ENCODE measurements at places on chromosomes 7 and 10.

DNA sequence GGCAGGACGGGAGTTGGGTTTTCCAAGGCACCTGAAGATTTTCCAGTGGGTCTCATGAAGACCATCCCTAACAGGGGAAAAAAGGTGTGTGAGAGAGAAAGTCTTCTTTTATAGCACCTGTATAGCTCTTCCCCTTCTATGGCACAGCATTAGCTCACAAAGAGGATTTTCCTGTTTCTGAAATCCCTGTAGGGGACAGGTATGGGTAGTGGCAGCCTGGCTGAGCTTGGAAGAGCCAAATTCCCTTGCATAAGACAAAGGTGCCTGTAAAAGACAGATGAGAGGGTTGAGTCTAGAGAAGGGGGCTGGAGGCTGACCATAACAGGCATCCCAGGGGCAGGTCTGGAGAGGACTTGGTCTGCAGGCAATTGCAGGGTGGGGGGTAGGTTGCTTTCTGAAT, 63.7 kb downstream of the COL13A1 start:
- no peak for DNase-seq

DNA sequence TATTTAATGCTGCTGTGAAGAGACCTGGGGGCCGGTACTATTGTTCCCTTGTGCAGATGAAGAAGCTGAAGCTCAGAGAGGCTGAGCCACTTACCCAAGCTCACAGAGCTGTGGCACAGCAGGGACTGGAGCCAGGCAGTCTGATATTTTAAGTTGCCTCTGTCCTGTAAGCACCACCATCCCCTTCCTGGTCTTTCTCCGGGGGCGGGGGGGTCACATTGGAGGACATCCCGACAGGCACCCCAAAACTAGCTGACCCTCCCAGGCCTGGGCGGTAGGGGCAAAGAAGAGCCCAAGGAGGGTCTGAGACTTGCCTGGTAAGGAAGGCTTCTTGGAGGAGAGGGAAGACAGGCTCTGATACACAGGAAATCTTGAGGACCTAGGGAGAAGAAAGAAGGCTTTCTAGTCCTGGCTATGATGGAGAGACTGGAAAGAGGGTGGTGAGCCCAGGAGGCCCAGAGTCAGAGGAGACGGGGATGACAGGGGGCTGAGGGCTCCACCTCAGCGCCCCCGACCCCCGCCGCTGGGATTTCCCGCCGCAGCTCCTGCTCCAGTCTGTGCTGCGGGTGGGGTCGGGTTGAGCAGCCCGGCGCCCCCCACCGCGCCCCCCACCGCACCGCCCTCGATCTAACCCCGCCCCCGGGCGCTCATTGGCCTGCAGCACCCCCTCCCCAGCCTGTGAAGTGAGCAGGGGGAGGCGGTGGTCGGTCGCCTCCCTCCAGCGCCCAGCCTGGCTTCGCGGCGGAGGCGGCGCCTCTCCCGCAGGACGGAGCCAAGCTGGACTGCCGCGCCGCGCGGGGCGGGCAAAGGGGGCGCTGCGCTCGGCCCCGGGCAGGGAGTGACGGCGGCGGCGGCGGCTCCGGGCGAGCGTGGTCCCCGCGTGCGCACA, at the start of gene ADCYAP1R1:
ADCYAP1R1 (plus strand) TSS at position 711 of the 889 bp plus-strand sequence. CDS start 10,957 bp downstream, outside the sequence.
- DNase-seq = no peak

- DNase-seq = no peak
Measured at GRCh38 chr7:33076737-33077136, 14.2 kb upstream of the NT5C3A start.

- peak; percentile 27 for DNase-seq
Measured at GRCh38 chr7:29091715-29092114, 54.6 kb downstream of the CPVL start.

- DNase-seq = no peak
Measured at GRCh38 chr7:605661-606450, 86.2 kb upstream of the PDGFA start.

GRCh38 chr7:82172017-82172416, 271.6 kb downstream of the CACNA2D1 start:
- no peak for DNase-seq

GRCh38 chr7:99137411-99138180, 6.3 kb downstream of the SMURF1 start:
- DNase-seq = peak; percentile 6

GRCh38 chr7:22200777-22201176, 156.2 kb downstream of the RAPGEF5 start:
- no peak for DNase-seq

GRCh38 chr10:97490592-97490991, 7.6 kb downstream of the MMS19 start:
- DNase-seq = no peak

GRCh38 chr7:35993676-35994606, 159.1 kb upstream of the EEPD1 start:
- DNase-seq = peak; percentile 65

DNA sequence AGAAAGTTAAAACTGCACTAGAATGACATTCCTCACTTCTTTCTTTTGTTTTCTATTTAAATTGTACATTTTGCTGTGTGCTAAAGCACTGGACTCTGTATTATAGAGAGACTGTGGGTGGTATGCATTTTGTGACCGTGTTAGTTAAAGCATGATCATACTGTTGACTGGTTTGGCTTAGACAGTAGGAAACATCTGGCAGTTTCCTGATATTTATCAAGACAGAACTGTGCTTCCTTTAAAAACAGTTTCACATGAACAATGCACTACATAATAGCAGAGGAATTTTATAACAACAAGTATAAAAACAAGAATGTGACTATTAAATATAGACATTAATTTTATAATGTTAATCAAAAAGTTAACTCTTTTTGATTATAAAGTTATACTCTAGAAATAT, 23.1 kb downstream of the GNG11 start:
- peak; percentile 77 for DNase-seq

GRCh38 chr10:121624836-121625486, 26.7 kb upstream of the FGFR2 start:
- DNase-seq = no peak

DNA sequence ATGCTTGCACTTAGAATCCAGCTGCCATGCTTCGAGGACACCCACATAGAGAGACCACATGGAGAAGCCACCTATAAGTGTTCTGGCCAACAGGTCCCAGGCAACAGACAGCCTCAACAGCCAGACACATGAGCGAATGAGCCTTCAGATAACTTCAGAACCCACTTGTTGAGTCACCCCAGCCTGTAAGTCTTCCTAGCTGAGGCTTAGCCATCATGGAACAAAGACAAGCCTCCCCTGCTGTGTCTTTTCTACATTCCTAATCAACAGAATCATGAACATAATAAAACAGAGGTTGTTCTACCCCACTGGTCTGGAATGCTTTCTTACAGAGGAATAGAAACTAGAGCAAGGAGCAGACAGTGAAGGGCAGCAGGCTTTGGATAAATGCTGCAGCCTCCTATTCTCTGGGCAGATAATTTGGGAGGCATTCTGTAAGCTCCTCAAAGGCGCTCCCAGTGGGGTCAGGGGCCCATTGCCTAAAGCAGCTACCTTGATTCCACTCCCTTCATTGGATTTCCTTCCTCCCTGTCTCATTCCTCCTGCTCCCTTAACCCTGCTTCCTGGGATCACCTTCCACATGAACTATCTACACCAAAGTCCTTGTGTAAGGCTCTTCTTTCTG, 4.6 kb downstream of the TLL2 start:
- no peak for DNase-seq

GRCh38 chr10:72981882-72982529, 27.4 kb upstream of the PLA2G12B start:
- no peak for DNase-seq

- no peak for DNase-seq
Measured at GRCh38 chr7:22676385-22676784, 50.6 kb upstream of the IL6 start.

DNA sequence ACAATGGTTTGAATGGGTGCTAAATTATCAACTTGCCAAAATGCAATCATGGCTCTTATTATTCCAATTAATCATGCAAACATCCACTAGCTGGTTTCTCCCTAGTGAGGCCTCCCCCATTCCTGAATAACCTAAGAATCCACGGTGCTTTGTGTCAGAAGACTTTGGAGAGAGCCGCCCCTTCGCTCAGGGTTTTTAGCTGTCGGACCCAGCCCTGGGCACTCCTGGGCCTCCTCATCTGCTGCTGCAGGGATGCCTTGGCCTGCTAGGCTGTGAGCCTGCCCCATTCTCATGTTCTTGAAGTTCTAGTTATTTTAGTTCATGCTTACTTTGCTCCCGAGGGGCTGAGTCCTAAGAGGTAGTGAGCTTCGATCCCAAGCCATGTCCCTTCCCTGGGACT, 34.1 kb upstream of the SFRP5 start:
- no peak for DNase-seq

DNA sequence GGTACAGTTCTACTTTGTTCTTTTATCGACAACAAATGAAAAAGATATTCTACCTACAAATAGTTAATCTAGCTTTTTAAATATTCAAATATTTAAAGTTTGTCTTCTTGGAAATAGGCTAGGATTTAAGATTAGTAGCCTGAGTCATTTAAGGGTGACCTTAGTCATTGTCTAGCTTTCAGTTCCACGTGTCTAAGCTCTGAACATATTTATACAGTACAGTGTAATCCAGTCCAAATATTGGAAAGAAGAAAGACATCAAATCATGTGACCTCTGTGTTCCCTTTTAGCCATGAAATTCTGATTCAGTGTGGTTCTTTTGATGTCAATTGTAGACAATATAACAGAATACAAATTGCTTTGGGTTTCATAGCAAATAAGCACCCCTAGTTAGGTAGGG, 121.1 kb downstream of the MALRD1 start:
- DNase-seq = no peak

DNA sequence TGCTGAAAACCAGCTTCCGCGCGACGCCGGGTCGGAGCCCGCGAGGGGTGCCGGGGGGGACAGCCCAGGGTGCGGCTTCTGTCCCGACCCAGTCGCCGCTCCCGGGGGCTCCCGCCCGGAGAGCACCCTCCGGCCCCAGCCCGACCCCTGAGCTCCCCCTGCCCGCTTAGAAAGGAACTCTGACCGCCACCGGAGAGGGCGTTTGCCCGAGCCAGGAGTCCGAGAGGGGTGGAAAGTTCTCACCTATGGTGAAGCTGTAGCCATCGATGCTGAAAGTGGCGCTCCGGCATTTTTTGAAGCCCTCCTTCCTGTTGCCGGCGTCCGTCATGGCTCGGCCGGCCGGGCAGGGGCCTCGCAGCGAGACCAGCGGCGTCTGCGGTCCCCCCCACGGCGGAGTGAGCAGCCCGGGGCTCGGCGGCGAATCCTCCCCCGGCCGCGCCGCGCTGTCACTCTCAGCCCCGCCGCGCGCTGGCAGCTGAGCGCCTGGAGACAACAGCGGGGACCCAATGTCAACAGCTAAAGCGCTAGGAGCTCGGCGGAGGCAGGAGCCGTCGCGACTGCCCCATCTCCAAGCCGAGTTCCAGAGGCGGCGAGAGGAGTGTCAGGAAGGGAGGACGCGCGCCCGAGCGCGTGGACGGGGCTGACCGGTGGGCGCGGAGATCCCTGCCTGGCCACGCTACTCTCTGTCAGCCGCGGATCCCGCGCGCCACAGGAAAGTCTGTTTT, 191.6 kb downstream of the LSM5 start:
- DNase-seq = no peak

All from skin of body (tissue), 3 donors.